K562 (cell line): ENCODE measurements at places on chromosomes 2 and 18. TPM values are rescaled to one million over a fixed set of nuclear protein-coding genes. Genes with fewer than 3 reads are reported as not detected.

DNA sequence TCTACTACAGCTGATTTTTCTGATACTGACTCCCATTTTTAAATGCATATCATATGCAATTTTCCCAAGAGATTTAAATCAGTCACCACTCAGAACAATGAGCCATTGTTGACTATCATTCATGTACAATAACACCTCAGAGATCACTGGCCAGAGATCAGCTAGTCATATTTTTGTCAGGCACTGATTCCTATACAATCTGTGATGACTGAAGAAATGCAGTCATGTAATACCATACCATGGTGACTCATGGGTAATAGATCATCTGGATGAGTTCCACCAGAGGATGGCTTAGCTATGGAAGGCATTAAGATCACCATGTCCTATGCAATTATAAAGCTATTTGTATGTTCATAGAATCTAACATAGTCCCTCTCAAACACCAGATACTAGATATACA is 285.7 kb upstream of the DCC start:
- no peaks in the 10 kb centered on the region for H3K27me3 ChIP-seq
- DNase-seq: no peak
- no peaks in the 10 kb centered on the region for H3K4me1 ChIP-seq
- H3K36me3 ChIP-seq: no peaks in the 10 kb centered on the region

- no peaks in the 10 kb centered on the region for H3K36me3 ChIP-seq
- no peak for DNase-seq
- H3K27ac ChIP-seq: no peak overlapping the region
- no peaks in the 10 kb centered on the region for H3K27me3 ChIP-seq
- no peaks in the 10 kb centered on the region for H3K4me1 ChIP-seq
- H3K4me3 ChIP-seq: no peak overlapping the region
These were observed 87.3 kb downstream of the ALK start for GRCh38 chr2:29834036-29834540.

DNA sequence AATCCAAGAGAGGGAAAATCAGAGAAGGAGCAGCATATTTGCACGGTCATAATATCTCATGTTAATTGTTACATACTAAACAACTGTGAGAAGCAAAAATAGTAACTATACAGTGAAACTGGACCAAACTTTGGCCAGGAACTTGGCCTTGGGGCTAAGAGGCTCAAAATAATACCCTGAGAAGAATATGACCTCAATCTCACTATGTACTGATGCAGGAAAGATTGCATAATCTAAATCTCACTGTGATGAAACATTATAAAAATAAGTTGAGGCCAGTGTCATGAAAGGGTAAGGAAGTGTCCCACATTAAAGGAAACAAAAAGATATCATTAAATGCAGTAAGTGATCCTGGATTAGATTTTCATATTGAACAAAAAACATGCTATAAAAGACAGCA is 36.5 kb downstream of the ZRANB3 start:
- H3K36me3 ChIP-seq: peaks cover 2% of the 10 kb centered on the region; the same call in 1 of the 3 replicates
- H3K4me3 ChIP-seq: no peak overlapping the region
- H3K27ac ChIP-seq: no peak overlapping the region
- H3K27me3 ChIP-seq: no peaks in the 10 kb centered on the region

Gene EIPR1
- 34.1 and 35.9 TPM in 2 replicates for total RNA-seq

- no peak overlapping the region for H3K27ac ChIP-seq
- no peak overlapping the region for H3K4me3 ChIP-seq
- peaks cover 20% of the 10 kb centered on the region for H3K4me1 ChIP-seq
- H3K36me3 ChIP-seq: no peaks in the 10 kb centered on the region
- no peak for DNase-seq
These were observed 70.4 kb downstream of the HNRNPLL start for GRCh38 chr2:38532366-38532765.

Gene SLC38A11
- not detected in 2 replicates for total RNA-seq

DNA sequence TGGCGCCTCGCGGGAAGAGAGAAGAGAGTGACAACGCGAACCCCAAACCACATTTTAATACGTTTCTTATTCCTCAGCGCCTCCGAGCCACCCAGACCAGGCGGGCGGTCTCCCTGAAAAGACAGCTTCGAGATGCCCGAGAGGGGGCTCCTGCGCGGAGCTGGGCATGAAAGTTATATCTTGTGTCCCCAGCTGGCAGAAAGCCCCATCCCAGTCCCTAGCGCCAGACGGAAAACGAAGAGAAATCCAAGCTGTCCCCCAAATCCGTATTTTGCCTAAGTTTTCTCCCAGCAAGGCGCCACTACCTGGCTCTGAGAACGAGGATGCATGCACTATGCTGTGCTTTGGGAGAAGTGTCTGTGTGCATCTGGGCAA is 797 bp downstream of the NXPH2 start:
- H3K36me3 ChIP-seq: no peaks in the 10 kb centered on the region
- DNase-seq: no peak
- no peaks in the 10 kb centered on the region for H3K4me1 ChIP-seq
- no peak overlapping the region for H3K27ac ChIP-seq
- H3K27me3 ChIP-seq: peaks cover 5% of the 10 kb centered on the region; the same call in 1 of the 3 replicates
- no peak overlapping the region for H3K4me3 ChIP-seq

DNA sequence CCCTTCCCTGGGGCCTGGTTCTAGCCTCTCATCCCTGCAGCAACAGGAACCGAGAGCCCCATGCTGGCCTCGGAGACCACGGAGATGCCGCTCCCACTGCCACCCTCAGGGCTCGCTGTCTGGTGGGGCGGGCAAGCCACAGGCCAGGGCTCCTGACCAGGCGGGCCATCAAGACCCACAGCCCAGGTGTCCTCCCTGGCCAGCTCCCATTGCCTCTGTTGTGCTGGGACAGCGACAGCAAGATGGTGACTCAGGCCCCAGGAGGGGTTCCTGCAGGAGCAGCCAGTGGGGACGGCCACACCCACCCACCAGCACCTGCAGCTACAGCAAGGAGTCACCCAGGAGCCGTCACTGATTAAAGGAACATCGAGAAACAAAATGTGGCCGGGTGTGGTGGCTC is 7.4 kb downstream of the KLHL30 start:
- no peaks in the 10 kb centered on the region; the same call in 1 of the 3 replicates for H3K4me1 ChIP-seq
- no peak overlapping the region for H3K27ac ChIP-seq
- H3K27me3 ChIP-seq: no peaks in the 10 kb centered on the region
- no peaks in the 10 kb centered on the region for H3K36me3 ChIP-seq
- H3K4me3 ChIP-seq: no peak overlapping the region
- peak; percentile 35 for DNase-seq

Gene ABCG5
- total RNA-seq: not detected in 2 replicates

- no peak overlapping the region for H3K4me3 ChIP-seq
- no peaks in the 10 kb centered on the region for H3K36me3 ChIP-seq
- DNase-seq: no peak
- no peak overlapping the region for H3K27ac ChIP-seq
- H3K4me1 ChIP-seq: no peaks in the 10 kb centered on the region
These were observed 337.4 kb upstream of the PIK3C3 start for GRCh38 chr18:41617647-41618046.

GRCh38 chr2:43214253-43214652 is 12.2 kb downstream of the ZFP36L2 start:
- H3K36me3 ChIP-seq: no peaks in the 10 kb centered on the region
- H3K4me1 ChIP-seq: peaks cover 48% of the 10 kb centered on the region
- no peaks in the 10 kb centered on the region for H3K27me3 ChIP-seq
- no peak overlapping the region for H3K27ac ChIP-seq
- no peak for DNase-seq

DNA sequence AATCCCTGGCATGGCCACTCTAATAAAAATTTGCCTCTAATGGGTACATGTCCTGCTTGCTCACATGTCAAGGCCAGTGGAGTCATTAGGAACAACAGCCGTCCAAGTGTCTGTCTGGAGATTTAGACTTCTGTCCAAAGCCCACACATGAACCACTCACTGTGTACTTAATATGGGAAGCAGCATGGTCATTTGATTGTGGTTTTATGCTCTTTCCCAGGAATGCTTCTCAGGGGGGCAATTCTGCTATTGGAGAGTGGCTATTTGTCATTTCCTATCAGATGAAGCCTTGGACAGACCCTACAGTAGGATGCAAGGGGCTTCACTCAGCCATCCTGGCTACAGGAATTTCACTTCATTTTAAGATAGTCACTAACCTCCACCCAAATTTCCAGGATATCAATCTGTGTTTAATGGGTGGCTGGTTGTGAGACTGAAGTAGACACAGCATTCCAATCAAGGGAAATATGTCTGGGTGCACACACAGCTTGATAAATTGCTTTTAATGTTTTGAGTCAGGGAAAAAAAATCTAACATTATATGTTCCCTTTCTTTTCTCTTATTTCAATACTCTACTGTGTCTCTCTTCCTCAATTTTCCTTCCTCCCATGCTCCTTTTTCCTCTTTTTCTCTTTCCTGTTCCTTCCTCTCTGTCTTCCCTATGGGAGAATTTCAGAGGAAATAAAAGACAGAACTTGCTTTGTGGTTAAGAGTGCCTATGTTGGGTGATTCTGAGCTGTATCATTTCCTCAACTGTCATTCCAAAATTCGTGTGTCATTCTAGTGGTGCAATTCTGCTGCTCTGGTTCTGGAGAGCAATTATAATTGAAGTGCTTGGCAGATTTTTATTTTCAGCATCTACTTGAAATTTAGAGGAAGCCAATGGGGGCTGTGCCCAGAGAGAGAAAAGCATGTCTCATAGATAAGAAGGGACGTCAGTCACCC is 320.1 kb downstream of the OSR1 start:
- H3K4me1 ChIP-seq: no peaks in the 10 kb centered on the region
- H3K36me3 ChIP-seq: no peaks in the 10 kb centered on the region
- H3K4me3 ChIP-seq: no peak overlapping the region
- no peak overlapping the region for H3K27ac ChIP-seq

DNA sequence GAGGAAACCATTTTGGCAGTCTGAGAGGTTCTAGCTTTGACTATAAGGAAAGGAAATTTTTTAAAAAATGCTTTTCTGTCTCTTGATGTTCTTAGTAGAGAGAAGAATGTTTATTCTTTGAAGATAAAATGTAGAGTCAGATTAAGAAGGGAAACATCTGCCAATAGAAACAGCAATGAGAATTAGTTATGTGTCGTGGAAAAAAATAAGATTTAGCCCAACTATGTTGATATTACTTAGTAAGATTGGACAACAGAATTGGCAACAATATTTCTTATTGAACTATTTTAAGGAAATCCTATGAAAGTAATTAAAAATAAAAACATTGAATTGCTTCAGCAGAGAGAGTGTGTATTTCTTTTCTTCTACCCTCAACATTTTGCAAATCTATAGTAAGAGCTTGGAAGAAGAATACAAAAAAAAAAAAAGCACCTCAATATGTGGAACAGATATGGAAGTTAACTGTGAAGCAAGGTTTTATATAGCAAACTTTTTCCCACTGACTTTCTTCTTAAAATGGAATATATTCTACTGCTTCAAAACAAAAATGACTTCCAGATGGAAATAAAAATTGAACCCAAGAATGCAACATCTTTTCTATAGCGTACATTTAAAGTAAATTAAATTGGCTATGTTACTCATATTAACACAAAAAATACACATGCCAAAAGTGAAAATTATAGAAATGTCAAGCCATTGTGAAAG is 177.9 kb downstream of the FAM124B start:
- H3K27me3 ChIP-seq: no peaks in the 10 kb centered on the region
- no peaks in the 10 kb centered on the region for H3K4me1 ChIP-seq
- no peak overlapping the region for H3K4me3 ChIP-seq
- no peak for DNase-seq
- H3K27ac ChIP-seq: no peak overlapping the region

- DNase-seq: no peak
- no peaks in the 10 kb centered on the region for H3K4me1 ChIP-seq
- H3K36me3 ChIP-seq: no peaks in the 10 kb centered on the region
These were observed 26.2 kb upstream of the TMEM163 start for GRCh38 chr2:134745023-134745422.

Gene CHRND
- total RNA-seq: not detected in 2 replicates

Gene CXCR1
- not detected in 2 replicates for total RNA-seq

Gene SLC40A1
- 44.1 and 47.8 TPM in 2 replicates for total RNA-seq

DNA sequence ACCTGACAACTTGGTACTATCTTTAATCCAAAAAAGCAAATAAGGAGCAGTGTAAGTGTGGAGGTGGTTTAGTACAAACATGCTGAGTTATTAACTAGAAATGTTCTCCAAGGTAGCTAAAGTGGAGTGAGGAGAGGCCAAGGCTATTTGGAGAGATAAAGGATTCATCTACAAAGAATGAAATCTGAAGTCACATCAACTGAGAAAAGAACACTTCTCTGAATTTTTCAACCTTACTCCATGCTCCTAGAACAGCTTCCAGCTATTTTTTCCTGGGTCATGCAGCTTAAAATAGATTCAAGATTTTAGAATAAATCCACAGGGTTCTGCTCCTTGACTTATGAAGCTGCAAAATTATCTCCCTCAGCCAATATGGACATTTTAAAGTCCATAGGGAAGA is 18.7 kb downstream of the IMMT start:
- no peak overlapping the region; the same call in 2 of the 3 replicates for H3K27ac ChIP-seq
- no peak for DNase-seq
- no peaks in the 10 kb centered on the region for H3K27me3 ChIP-seq

Gene SPEG
- 6.0 and 8.7 TPM in 2 replicates for total RNA-seq

Gene ALPP
- total RNA-seq: not detected in 2 replicates

GRCh38 chr2:69917852-69918251 is 2.9 kb downstream of the MXD1 start:
- H3K36me3 ChIP-seq: peaks cover 68% of the 10 kb centered on the region
- H3K27ac ChIP-seq: peak overlapping the region; percentile 43
- H3K4me3 ChIP-seq: no peak overlapping the region
- DNase-seq: peak; percentile 50
- H3K27me3 ChIP-seq: no peaks in the 10 kb centered on the region

Gene SFT2D3
- 8.8 and 9.9 TPM in 2 replicates for total RNA-seq

GRCh38 chr2:190640117-190640516 is 8.8 kb upstream of the NAB1 start:
- DNase-seq: no peak
- H3K4me3 ChIP-seq: no peak overlapping the region
- no peaks in the 10 kb centered on the region for H3K27me3 ChIP-seq
- peaks cover 5% of the 10 kb centered on the region; the same call in 2 of the 3 replicates for H3K4me1 ChIP-seq
- no peaks in the 10 kb centered on the region for H3K36me3 ChIP-seq
- no peak overlapping the region for H3K27ac ChIP-seq

DNA sequence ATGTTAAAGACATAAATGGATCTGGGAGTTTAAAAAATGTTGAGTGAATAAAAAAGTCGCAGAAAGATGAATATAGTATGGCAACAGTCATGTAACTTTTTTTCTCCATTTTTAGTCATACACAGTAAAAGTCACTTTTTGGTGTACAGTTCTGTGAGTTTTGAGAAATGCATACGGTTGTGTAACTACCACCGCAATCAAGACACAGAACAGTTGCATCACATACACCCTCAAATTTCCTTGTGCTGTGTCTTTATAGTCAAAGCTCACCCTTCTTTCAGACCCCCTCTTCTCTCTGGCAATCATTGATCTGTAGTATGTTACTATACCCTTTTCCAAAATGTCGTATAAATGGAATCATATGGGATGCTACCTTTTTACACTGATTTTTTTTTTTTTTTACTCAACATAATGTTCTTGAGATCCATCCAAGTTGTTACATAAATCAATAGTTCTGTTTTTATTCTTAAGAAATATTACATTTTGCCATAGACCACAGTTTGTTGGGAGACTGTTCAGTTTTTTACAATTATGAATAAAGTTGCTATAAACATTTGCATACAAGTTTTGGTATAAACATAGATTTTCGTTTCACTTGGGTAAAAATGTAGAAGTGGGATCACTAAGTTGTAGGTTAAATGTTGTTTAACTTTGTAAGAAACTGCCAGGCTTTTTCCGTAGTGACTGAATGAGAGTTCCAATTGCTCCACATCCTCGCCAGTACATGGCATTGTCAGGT is 35.4 kb upstream of the AGFG1 start:
- H3K27me3 ChIP-seq: no peaks in the 10 kb centered on the region
- H3K4me1 ChIP-seq: no peaks in the 10 kb centered on the region
- H3K4me3 ChIP-seq: no peak overlapping the region
- no peak for DNase-seq
- no peaks in the 10 kb centered on the region for H3K36me3 ChIP-seq
- H3K27ac ChIP-seq: no peak overlapping the region
